Occipital lobe (tissue), 3 donors: ENCODE measurements at places on chromosomes 4 and X.

- no peak for DNase-seq
Measured at GRCh38 chrX:119971184-119971583, 27.6 kb upstream of the NKAP start.

DNA sequence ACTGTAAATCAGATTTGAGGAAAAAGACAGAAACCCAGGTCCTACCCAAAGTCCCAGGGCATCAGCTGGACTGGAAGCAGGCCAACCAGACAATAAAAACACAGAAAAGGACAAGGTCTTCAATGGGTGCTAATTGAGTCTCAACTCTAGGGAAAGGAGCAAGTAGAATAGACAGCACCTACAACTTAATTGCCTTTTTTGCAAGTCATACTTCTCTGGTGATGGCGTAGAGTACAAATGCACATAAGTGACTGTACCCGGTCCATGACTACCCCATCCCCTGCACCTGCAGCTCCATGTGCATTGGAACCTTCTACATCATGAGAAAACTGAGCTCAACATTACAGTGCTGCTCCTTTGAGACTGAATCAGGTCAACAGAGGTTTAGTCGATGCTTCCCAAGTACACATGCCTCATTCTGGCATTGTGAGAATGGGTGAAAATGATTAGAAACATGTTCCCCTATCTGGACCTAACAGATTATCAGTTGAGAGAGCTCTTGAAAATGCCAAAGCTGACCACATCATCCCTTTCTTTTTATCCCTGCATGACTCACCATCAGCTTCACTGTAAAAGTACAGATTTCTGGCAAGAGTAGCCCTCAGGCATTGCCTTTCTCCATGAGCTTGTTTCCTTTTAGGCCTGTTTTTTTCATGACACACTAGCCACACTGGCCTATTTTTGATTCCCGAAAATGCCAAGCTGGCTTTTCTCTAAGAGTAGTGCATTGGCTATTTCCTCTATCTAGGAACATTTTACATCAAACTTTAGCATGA is 298.3 kb downstream of the HS3ST1 start:
- no peak for DNase-seq

DNA sequence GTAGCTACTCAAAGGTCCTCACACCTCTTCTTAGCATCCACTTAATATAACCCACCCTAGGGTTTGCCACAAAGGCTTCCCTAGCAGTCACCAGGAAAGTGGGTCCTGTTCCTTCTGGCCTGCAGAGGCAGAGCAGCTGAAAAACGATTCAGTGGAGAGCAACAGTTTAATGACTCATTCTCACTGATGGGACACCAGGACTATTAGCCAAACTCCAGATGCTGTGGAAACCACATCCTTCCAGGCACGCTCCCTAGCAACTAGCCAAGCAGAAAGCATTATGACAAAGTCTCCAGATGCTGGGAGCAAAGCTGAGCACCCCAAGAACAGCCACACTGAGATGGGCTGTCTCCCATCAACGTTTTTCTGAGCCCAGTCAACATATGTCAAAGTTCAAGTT is 30.3 kb upstream of the UTP14A start:
- no peak for DNase-seq

GRCh38 chr4:158259955-158260575 is 49.8 kb downstream of the TMEM144 start:
- no peak for DNase-seq

DNA sequence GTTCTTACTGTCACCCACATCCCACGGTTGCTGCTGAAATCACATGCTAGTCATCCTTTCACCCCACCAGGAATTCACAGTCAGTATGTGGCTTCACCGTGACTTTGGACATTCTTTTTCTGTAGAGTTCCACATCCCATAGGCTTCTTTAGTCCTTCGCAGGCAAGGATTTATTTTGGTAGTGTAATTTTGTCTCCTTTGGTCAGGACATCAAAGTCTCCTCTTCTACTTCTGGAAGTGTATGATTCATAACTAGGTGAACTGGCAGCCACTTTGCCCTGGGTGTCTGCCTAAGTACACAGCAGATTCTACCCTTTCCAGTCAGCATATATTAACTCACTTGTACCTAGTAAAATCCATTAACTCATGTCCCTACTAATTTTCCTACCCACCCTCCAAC is 38.3 kb upstream of the MMAA start:
- DNase-seq = no peak

DNA sequence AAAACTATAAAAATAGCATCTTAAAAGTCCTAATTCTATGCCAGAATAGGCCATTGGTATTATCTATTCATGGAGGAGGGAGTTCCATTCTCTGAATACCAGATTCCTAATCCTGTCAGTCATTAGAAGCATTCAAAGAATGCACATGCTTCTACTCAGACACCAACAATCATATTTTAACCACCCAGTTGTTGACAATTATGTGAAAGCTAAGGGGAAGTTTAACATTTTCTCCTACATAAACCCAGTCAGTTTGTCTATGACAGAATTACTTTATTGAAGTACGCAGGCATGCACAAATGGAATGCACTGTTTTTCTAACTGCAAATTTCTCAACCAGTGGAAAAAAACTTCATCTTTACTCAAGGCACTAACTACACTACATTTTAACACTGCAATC is 69.6 kb upstream of the MTNR1A start:
- no peak for DNase-seq

DNA sequence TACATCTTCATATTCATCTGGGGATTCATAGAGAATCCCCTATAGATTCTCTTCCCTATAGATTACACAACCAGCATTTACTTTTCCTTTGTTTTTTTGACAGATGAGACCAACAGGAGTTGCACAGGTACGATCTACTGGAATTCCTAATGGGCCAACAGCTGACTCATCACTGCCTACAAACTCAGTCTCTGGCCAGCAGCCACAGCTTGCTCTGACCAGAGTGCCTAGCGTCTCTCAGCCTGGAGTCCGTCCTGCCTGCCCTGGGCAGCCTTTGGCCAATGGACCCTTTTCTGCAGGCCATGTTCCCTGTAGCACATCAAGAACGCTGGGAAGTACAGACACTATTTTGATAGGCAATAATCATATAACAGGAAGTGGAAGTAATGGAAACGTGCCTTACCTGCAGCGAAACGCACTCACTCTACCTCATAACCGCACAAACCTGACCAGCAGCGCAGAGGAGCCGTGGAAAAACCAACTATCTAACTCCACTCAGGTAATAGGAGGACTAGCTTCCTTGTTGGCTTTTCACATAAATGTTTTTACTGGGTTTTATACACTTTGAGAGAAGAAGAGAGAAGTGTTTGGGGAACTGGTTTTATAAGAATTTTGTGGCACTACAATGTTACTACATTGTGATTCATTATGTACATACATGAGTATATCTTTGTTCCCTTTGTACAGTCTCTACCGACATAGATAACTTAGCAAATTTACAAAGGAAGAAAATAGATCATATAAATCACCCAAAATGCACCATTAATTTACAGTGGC is 137.2 kb downstream of the DIPK2B start:
- DNase-seq = no peak

DNA sequence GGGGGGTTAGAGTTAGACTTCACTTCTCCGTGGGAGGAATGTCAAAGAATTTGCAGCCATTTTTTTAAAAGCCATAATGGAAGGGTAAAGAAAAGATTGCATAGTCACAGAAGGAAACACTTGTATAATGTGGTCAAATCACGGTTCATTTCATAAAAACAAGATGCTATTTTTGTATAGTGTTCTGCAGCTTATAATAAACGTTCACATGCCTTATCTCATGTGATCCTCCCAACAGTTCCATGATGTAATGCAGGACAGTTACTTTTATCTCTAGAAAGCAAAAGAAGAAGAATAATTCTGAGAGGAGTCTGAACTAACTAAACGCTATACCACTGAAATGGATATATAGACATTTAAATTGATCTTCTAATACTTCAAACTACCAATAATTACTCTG is 71.3 kb upstream of the CAMK2D start:
- no peak for DNase-seq

DNA sequence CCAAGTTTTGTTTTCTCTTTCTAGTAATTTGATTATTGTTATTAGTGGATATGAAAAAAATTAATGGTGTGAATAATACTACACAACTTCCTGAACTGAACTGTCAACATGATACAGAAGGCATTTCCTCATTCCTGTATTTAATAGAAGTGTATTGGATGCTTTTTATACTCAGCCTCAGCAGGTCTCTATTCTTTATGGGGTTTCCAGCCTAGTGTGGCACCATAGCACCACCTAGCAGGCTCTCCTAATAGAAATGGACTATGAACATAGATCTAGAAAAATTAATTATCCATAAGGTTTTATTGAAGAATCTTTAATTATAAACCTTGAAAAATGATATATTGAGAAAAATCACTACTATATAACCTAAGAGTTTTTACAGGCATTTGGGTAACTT is 52.4 kb downstream of the GLRB start:
- no peak for DNase-seq

GRCh38 chr4:8419222-8420041 is 21.1 kb downstream of the ACOX3 start:
- DNase-seq = no peak

- no peak for DNase-seq
Measured at GRCh38 chr4:172207886-172208285, 394.7 kb downstream of the GALNTL6 start.

- DNase-seq = no peak
Measured at GRCh38 chrX:67724359-67725110, 180.7 kb downstream of the AR start.

DNA sequence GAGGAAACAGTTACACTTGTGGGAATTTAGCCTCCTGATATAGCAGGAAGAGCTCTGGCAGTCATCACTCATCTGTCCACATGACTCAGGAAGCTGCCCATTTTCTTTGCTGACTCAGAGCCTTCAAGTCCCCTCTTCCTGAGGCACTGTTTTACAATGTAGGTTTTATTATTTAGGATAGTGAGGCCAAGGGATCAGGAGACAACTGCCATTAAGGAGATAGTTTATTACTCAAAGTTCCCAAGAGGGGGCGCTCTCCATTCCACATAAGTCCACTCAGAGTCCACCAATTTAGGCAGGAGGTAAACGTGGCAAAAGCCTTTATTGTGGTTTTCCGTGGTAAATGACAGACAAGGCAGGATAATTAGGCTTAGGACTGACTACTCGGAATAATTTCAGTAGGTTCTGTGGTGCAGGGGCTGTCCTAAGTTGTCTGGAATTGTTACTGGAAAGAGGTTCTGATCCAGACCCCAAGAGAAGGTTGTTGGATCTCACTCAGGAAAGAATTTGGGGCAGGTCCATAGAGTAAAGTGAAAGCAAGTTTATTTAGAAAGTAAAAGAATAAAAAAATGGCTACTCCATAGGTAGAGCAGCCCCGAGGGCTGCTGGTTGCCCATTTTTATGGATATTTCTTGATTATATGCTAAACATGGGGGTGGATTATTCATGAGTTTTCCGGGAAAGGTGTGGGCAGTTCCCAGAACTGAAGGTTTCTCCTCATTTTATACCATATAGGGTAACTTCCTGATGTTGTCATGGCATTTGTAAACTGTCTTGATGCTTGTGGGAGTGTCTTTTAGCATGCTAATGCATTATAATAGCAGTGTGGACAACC is 96.0 kb upstream of the RAB40AL start:
- no peak for DNase-seq

- DNase-seq = no peak
Measured at GRCh38 chr4:10532155-10532554, 74.9 kb upstream of the ZNF518B start.

- no peak for DNase-seq
Measured at GRCh38 chr4:87192145-87192919, 28.1 kb downstream of the KLHL8 start.

DNA sequence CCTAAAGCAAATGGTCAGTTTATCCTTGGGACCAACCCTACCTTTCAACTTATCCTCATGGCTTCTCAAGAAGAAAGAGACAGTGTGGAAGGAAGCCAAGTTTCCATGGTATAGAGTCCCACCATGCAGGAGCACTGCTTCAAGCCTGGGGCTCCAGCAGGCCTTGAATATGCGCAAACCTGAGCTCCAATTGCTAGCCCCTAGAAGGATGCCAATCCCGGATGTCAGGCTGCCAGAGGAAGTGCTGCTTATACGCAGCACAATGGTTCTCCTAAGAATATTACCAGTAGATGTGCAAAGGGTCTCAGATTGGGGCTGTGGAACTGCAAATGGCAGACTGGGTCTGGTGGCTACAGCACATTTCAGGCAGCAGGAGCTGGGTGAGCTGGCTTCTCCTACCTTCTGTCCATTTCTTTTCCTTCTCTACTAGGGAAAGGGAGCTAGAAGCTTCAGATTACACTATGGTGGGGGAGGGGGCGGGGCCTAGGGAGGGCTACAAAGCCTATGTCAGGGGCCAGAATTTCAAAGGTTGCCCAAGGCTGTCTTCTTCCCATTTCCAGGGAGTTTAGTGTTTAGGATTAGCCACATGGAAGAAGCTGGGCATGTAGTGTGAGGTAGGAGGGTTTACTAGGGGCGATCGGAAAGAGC is 40.7 kb upstream of the CITED1 start:
- no peak for DNase-seq

DNA sequence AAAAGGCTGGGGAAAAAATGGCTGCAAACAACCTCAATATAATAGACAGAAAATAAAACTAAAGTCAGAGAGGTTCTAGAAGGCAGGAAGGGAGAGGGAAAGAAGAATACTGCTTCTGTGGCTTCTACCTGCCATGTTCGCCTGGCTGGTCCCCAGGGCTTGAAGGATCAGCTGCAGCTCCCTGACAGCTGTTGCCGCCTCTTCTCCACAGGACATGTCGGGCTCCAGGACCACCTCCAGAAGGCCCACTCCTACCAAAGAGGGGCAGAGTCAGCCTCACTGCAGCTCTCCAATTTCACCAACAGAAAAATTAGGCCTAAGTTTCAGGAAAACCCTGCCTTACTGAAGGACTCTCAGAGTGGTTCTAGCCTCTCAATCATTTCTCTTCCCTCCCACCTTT is 44.9 kb downstream of the GATB start:
- no peak for DNase-seq

- DNase-seq = no peak
Measured at GRCh38 chr4:113673450-113673849, 88.1 kb downstream of the CAMK2D start.

DNA sequence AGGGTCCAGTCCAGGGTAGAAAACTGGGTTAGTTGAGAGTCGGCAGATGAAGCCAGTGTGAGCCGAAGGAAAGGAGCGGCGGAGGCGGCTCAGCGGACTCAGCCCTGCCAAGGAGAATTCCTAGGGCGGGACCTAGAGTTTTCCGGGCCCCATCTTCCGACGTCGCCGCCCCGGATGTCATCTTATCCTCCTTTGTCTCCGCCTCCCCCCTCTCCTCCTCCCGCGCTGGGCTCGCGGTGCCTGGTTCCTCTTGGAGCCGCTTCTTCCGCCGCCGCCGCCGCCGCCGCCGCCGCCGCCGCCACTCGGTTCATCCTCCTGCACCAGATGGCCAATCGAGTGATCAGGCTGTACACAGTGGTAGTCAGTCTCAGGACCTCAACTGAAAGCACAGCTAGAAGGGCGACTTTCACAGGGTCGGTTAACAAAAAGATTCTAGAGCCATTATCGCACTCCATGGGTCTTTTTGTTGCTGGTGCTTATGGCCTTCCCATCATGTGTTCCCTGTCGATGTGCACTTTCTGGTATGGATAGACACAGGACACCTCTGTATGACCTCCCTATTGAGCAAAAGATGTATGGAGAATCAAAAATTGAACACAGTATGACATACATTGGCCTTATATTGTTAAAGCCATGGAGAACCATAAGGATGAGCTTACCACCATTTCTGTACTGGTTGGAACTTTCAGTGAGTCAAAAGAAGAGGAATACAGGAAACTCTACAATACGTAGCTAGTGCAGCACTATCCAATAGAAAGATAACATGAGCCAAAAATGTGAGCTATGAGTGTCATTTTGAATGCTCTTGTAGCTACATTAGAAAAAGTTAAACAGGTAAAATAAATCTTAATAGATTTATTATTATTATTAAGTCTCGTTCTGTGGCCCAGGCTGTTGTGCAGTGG is 32.4 kb upstream of the THOC2 start:
- DNase-seq = peak; percentile 63
